NCI-H1417 treated with DMSO at 0.1 percent for 48 hours (cell line): ENCODE measurements at places on chromosomes 7 and 10.

GRCh38 chr7:70094831-70095230 lies 496.6 kb downstream of the AUTS2 start:
- DNase-seq = no peak

- no peak for DNase-seq
These were observed 59.4 kb upstream of the COL13A1 start for GRCh38 chr10:69742356-69742695.

- no peak for DNase-seq
These were observed 57.8 kb upstream of the OPALIN start for GRCh38 chr10:96416643-96417042.

DNA sequence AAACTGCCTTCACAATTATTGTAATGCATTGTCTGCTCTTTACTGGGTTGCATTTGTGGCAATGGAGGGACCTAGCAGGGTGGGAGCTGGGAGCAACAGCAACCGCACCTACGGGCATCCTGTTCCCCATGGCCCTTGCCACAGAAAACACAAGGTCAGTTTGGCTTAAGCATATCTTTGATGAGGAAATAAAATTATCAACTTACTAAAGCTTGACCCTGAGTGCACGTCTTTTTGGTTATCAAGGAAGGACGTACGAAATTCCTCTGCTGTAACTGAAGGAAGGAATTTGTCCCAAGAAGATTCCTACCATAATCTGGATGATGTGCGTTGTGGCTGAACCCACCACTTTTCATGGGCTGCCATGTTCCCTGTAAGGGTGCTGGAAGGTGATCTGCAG lies 19.9 kb upstream of the PTPRN2 start:
- no peak for DNase-seq

DNA sequence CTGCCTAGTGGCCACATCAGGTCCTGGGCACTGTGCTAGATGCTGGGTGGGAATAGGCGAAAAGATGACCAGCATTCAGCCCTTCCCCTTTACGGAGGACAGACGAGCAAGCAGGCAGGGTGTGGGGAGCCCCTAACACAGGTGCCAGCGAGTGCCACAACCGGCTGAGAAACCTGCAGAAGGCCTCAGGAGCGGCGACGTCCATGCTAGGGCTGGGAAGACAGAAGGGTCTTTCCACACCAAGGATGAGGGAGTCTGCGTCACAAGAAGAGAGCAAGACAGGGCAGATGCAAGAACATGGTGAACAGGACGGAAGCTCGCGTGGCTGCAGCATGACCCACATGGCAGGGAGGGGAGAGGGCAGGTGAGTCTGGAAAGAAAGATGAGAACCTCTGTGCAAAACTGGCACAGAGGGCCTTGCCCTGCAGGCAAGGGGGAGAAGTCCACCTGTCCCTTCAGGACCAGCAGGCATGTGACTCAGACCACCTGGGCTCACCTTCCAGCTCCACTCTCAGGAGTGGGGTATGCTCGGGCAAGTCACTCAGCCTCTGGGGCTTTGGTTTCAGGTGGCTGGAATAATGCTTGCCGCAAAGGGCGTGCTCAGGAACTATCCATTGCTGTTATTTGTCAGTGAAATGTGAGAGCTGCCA lies 36.6 kb downstream of the KCNH2 start:
- DNase-seq = no peak

DNA sequence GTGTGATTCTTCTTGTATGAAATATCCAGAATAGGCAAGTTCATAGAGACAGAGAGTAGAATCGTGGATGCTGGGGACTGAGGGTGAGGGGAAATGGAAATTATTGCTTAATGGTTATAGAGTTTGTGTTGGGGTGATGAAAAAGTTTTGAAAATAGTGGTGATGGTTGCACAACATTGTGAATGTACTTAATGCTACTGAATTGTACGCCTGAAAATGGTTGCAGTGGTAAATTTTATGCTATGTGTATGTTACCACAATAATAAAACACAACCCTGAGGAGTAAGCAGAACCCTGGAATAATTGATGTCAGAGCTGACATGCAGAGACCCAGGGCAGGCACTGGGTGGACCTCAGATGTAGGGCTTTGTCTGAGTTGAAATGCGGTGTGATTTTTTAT lies 57.6 kb downstream of the TACR2 start:
- DNase-seq = no peak

- no peak for DNase-seq
These were observed 46.9 kb upstream of the STK17A start for GRCh38 chr7:43535810-43536585.

DNA sequence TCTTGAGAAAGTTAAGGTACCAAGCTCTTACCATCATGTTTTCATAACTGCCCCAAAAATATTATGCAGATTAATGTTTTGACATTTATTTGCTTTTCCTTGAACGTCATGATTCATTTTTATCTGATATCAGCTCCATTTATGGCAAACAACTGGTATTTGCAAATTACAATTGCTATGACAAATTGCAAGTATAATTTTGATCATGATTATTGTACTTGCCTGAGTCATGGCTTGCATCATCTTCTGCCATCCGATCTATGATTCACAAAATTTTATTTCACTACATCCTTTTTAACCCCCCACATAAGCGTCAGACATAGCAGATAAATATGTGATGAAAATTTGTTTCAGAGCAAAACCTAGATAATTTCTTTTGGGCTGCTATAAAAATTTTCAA lies 155.0 kb downstream of the STK31 start:
- DNase-seq = no peak

GRCh38 chr7:143238289-143238980 lies 16.6 kb downstream of the TAS2R40 start:
- no peak for DNase-seq

DNA sequence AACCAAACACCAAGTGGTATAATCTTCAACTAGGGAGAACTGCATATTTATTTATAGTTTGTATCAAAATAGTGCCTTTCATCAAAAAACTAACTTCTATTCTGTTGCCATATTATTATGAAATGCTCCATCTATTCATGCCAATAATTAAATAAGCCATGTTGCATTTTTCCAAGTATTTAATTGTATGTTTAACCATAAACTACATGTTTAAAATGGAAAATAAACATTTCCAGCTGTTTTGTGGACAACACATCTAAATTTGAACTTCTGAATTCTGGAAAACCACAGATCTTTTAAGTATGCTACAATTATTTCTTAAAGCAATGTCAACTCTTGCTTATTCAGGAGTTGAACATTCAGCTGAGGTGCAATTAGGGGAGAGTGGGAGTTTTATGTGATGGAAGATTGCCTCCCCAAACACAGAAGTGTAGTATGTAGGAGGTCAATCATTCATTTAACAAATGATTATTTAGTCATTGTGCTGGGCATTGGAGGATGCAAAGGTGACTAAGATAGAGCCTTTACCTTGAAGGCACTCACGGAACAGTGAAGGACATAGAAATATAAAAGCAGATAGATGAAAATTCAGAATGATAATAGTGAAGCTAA lies 80.7 kb upstream of the PPP1R3C start:
- DNase-seq = no peak

DNA sequence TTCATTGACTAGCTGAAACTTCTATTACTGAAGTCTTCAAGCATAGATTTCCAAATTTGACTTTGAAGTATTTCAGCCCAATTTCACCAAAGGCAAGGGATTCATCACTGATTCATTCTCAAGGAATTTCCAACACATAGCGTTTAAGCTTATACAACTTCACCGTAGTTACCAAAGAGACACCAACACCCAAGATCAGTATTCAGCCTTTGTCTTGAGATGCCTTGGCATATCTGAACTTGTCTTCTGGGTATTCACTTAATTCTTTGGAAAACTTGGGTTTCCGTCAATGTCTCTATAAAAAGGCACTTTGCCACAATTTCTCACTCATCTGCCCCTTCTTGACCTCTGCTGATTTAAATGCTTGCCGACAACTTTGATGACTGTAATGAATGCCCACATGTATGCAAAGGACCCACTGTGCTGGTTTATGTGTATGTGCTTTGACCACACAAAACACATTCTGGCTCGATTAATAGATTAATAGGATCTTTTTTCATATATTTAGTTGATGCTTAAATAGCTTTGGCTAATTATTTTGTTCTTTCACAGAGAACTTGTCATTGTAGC lies 49.6 kb downstream of the TES start:
- no peak for DNase-seq

- no peak for DNase-seq
These were observed 11.9 kb downstream of the HECW1 start for GRCh38 chr7:43124388-43124787.

DNA sequence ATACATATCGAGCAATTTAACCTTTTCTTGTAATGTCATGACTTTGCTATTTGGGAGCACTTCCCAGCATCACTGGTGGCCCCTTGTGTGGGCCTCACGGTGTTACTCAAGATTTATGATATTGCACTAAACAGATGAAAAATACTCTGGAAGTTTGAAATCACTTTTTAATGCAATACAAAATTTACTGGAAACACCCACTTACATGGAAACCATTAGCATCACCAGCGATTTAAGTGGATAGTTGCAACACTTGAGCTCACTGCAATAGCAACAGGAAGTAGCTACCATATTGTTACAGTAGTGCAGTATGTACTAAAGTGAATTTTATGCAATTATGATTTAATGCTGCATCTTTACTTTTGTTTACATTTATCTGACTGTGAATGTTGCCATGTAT lies 184.4 kb downstream of the MDFIC start:
- no peak for DNase-seq

- DNase-seq = no peak
These were observed 32.6 kb upstream of the NME8 start for GRCh38 chr7:37815671-37816371.

DNA sequence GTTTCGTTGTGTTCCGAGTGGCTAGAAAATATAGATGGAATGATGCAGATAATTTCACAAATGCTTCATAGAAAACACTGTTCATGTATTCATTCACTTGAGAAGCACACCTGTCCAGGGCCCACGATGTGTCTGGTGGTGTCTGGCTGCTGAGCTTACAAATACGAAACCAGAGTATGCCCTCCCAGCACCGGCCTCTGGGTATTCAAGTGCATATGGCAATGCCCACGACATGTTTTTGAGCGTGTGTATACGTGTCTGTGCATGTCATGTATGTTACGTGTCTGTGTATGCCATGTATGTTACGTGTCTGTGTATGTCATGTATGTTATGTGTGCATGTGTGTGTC lies 37.9 kb downstream of the IL2RA start:
- no peak for DNase-seq
